ENCODE measurements at places on chromosomes 3 and 15.
A peak's percentile ranks its signal among the peaks of the same experiment; 100 is the strongest.

- no peak for DNase-seq
These were observed 210.0 kb upstream of the NDN start for GRCh38 chr15:23897091-23897490.

DNA sequence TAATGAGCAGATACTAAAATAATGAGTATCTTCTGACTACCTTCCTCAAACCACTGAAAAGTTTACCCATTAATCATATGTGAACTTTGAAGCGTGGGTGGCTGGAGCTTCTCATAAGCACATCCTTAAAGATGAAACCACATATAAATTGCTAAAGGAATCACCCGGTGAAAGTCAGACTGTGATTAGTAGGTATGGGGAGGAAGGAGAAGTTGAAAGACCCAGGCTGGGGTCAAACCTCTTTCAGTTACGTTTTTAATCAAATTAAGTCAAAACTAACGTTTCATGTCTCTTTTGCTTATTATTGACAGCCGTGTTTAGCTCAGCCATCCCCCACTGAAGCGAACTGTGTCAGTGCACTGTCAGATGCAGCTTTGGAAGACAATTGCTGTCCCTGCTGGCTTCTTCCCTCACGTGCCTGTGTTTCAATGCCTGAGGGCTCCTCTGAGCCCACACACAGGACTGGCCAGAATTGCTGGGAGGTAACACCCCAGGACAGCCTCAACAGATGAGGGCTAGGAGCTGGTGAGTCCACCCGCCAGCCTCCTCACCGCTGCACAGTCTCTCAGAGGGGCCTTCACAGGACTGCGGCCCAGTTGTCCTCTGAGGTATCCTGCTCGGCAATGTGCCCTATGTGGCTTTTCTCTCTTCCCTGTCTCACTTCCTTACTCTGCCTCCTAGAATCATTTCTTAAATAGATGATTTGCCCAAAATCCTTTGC is 29.3 kb upstream of the SH3BP5 start:
- no peak for DNase-seq

GRCh38 chr15:80309769-80310384 is 57.9 kb upstream of the CTXND1 start:
- DNase-seq: no peak

GRCh38 chr3:195162033-195162669 is 108.8 kb downstream of the XXYLT1 start:
- no peak for DNase-seq

- no peak for DNase-seq
These were observed 122.0 kb upstream of the RARB start for GRCh38 chr3:25306066-25306465.

DNA sequence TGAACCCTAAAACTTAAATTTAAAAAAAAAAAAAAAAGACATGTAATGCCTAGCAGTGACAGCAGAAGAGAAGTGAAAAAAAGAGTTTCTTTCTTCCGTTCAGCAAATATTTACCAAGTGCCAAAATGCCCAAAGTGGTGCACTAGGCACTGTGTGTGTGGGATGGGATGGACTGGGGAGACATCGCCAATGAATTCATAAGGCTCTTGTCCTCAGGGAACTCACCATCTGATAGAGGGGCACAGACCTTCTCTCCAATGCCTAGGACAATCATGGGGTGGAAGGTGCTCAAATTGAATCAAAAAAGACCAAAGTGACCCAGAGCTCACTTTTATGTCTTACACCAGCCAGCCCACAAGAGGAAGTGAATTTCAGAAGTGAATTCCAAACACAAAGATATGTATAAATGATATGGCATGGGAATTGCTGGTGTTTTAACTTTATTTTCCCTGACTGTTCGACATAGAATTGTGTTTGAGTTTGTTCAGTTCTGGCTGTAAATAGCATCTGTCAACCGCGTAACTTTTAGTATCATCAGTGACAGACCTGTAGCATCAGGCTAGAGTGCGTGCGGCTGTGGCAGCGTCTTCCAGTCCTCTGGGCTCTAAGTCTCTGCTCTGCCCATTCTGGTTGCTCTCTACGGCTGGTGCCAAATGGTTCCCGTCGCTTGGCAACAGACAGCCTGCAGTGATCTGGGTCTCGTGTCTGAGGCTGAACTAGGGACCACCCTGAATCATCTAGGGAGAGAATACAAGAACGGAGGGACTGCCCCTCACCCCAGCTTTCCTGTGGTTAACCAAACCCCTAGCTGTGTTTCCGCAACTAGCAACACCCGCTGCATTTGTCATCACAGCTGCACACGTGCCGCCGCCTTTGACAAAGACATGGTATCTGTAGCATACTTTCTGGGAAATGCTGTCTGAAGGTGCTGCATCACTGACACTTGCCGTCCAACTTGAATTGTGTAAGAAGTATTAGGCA is 154.0 kb upstream of the THBS1 start:
- DNase-seq: peak; percentile 79

DNA sequence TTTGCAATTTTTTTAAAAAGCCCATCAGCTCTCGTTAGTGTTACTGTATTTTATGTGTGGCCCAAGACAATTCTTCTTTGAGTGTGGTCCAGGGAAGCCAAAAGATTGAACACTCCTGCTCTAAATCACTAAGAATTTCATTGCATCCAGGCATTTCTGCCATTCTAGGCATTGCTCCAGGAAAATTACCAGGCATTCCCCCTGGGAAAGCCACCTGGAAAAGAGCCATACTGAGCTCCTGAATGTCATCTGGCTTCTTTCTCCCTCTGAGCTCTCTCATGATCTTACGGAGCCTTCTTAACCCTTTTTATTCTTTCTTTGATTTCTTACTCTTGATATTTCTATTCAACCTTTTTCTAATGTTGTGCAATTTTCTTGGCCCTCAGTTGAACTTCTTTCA is 202.2 kb downstream of the DOCK3 start:
- DNase-seq: no peak

Measured in T-cell (primary cell).